Activated T-helper 17 cell treated with anti-CD3 and anti-CD28 coated beads, Interleukin-2, amount 50 U/mL, for 72 hours (primary cell): ENCODE measurements at places on chromosomes 6 and 20. TPM values are rescaled to one million over a fixed set of nuclear protein-coding genes. Genes with fewer than 3 reads are reported as not detected.

AVP gene
- not detected for total RNA-seq

DNA sequence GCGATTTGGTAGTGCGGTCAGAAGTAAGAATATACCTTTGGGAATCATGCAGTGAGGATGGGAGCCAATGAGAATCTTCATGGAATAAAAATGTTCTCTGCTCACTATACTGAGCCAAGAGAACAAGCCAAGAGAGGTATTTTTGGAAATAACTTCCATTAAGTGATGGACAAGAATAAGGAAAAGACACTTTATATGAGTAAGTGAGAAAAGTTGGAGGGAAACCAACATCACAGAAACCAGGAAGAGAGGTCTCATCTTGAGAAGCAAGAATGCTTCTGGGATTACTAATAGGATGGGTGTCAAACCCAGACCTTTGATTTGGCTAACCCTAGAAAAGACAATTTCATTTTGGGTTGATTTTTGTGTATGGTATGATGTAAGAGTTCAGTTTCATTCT lies 181.2 kb upstream of the JAG1 start:
- no peak for ATAC-seq

GRCh38 chr6:34717466-34717865 lies 20.9 kb upstream of the ILRUN start:
- ATAC-seq: no peak

DNA sequence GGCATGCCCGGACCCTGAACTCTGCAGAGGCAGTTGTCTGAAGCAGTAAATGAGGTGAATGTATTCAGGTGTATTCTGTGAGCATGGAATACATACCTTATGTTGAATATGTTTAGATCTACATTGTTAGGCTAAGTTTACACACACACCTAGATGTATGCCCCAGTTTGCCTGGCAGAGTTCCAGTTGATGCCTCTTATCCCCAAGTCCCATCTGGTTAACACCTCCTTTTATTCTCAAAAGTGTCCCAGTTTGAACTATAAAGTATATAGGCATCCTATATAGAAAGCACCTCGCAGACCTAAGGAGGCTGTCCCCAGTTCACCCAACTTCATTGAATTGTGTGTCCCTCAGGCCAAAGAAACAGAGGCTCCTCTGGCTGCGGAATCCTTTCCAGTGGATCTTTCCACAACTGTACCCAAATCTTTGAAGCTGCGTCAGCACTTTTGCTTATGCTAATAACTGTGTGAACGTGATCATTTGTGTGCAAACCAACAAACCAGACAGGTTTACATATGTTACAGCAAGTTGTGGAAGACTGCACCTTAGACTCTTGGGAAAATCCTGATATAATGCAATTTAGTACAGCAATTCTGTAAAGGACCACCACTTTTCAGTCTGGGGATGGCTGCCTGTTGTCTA lies 4.8 kb upstream of the DHX35 start:
- no peak for ATAC-seq

RBM24 gene
- not detected for total RNA-seq

FNDC1 gene
- not detected for total RNA-seq

EYS gene
- not detected for total RNA-seq

DNA sequence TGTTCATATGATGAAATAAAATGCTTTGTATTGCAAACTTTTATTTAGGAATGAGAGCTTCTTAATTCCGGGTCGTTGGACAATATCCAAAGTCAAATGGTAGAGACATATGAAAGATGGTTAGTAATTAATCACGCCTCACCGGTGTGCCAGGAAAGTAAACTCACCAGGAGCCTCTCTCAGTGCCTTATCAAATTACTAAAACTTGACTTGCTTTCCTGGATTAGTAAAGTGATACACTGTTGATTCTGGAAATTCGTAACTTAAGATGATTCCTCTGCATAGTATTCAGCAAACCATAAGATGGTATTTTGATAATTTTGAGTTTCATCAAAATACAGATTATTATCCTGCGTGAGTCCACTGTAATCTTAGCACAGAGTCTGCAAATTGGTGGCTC lies 115.2 kb downstream of the PAX1 start:
- ATAC-seq: no peak

DNA sequence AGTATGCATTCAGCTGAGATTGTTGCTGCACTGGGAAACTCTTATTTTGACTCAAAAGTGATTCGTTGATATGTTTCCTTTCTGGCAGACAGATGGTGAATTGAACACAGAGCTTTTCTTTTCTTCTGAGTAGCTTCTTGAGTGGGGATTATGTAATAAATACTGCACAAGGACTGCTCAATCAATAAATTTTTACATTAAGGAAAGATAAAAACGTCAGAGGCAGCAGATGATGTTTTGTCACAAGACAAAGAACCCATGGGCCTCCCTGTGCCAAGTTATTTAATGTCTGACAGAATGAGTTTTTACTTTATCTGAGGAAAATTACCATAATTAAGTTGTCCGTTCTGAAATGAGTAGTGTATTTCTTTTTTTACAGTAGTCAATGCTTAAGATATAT lies 460.3 kb downstream of the UTRN start:
- no peak for ATAC-seq
